GM13976 (cell line): ENCODE measurements at places on chromosomes 1 and 21.

DNA sequence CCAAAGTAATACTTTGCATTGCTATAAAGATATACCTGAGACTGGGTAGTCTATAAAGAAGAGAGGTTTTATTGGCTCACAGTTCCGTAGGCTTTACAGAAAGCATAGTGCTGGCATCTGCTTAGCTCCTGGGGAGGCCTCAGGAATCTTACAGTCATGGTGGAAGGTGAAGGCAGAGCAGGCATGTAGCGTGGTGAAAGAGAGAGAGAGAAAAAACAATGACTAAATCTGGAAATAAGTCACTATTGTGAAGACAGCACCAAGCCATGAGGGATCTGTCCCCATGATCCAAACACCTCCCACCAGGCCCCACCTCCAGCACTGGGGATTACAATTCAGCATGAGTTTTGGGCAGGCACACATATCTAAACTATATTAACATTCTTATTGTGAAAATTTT, 30.4 kb downstream of the SLC30A7 start:
- DNase-seq = no peak

DNA sequence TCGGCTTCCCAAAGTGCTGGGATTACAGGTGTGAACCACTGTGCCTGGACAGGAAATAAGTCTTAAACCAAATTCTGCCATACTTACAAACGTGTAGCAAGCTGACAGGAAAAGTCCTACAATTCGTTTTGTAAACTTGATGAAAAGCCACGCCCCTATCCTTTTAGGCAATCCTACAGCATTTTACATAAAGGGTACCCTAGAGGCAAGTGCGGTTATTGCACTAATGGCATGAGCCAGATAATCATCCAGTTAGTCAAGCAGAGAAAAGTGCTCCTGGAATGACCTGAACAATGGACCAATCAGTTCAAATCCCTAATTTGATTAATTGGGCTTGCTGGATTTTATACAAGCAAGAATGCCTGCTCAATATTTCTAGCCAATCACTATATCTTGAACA, 338.2 kb downstream of the KIF26B start:
- DNase-seq = no peak

- no peak for DNase-seq
These were observed at the start of gene PAPPA2 for GRCh38 chr1:176462674-176463378. Gene PAPPA2 (plus strand): TSS chr1:176463175. CDS start chr1:176556323, 93,148 bp downstream.

- no peak for DNase-seq
These were observed 552.3 kb downstream of the NUF2 start for GRCh38 chr1:163874070-163874469.

DNA sequence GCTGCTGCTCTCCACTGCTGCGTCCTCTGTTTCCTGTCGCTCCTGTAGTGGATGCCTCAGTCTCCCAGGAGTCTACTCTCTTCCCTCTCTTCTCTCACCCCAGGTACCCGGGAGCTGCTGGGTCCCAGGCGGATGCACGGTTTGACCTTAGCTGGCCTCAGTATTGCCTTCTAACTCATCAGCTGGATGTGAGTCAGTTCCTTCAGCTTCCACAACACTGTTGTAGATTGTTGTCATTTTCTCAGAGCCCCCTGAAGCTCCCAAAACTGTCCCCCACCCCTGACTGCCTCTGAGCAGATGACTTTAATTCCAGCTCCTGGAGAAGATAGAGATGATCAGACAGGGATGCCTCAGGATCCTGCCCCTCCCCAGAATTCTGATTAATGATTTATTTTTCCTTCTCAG, 7.2 kb downstream of the CNIH3 start:
- no peak for DNase-seq

DNA sequence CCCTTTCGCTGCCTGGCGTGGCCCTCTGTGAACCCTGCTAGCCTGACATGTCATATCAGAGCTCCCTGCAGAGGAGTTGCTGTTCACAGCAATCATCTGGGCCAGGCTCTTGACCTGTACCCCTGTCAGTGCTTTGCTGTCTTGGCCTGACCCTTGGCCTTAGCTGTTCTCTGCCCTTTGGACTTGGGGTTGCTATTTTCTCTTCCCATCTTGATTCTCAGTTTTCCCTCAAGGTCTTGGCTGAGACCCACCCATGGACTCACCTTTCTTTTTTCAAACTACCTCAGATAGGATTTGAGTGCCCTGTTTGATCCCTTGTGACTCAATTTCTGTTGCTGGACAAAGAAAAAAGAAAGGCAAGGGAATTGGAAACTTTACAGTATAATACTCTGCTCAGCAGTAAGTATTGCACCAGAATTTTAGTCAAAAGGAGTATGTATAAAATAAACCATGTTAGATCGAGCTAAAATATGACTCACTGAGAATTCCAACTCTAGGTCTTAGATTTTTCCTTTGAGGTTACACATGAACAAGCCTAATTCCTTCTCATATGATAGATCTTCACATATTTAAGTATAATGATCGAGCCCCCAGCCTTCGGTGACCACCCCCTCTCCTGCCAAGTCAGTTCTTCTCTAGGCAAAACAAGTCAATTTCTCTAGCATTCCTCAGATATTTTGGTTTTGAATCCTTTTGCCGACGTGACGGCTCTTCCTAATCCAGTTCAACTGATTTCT, 110.5 kb downstream of the NGF start:
- DNase-seq = no peak

DNA sequence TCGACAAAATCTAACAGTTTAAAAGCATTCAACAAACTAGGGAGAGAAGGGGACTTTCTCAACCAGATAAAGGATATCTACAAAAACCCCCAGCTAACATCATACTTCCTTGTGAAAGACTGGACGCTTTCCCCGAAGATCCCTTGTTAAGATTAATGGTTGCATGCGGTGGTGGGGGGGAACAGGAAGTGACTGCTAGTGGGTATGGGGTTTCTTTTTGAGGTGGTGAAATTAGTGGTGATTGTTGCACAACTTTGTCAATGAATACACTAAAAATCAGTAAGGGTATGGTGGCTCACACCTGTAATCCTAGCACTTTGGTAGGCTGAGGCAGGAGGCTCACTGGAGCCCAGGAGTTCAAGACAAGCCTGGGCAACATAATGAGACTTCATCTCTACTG, 26.9 kb upstream of the EYA3 start:
- DNase-seq = no peak

DNA sequence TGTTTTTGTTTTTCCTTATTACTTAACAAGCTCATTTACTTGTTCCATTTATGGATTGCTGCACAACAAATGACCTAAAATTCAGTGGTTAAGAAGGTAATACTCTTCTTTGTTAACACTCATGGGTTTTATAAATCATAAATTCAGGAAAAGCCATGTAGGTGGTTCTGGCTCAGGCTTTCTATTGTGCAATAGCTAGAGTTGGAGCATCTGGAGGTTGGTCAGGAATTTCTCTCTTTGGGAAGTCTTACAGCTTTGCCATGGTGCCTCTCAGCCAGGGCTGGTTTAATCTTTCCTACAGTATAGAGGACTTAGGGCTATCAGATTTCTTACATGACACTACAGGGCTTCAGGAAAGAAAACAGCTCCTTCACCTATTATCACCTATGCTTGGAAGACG, 1677.1 kb downstream of the KCNT2 start:
- no peak for DNase-seq

GRCh38 chr1:117828201-117828600, 101.2 kb downstream of the GDAP2 start:
- DNase-seq = no peak
